Activated naive CD4-positive, alpha-beta T cell treated with anti-CD3 and anti-CD28 coated beads, Interleukin-2, amount 50 U/mL, for 72 hours (primary cell): ENCODE measurements at places on chromosomes 1 and 21. TPM values are rescaled to one million over a fixed set of nuclear protein-coding genes. Genes with fewer than 3 reads are reported as not detected.

The TSTD1 gene
- total RNA-seq: 59.3 TPM

The LEMD1 gene
- total RNA-seq: 1.4 TPM

The MARK1 gene
- total RNA-seq: not detected

The AQP10 gene
- not detected for total RNA-seq

The FAM151A gene
- not detected for total RNA-seq

The MX1 gene
- 18.0 TPM for total RNA-seq

The CD1D gene
- total RNA-seq: not detected

The NCAM2 gene
- total RNA-seq: not detected

The LCE2A gene
- total RNA-seq: not detected
